ENCODE measurements at places on chromosomes 16 and 17.
A peak's percentile ranks its signal among the peaks of the same experiment; 100 is the strongest.

- DNase-seq = peak; percentile 34
Observed at GRCh38 chr17:44807817-44808155, 22.3 kb downstream of the GJC1 start.

DNA sequence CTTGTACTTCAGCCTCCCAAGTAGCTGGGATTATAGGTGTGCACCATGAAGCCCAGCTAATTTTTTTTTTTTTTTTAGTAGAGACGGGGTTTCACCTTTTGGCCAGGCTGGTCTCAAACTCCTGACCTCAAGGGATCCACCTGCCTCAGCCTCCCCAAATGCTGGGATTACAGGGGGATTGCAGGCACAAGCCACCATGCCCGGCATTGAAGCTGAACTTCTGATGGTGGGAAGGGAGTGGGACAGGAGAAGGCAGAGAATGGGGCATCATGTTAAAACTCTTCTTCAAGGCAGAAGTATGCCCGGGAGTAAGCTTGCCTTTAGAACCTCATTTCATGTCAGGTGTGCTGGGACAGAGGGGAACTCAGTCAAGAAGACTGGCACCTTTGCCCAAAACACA, 48.6 kb upstream of the ZFHX3 start:
- DNase-seq = no peak

DNA sequence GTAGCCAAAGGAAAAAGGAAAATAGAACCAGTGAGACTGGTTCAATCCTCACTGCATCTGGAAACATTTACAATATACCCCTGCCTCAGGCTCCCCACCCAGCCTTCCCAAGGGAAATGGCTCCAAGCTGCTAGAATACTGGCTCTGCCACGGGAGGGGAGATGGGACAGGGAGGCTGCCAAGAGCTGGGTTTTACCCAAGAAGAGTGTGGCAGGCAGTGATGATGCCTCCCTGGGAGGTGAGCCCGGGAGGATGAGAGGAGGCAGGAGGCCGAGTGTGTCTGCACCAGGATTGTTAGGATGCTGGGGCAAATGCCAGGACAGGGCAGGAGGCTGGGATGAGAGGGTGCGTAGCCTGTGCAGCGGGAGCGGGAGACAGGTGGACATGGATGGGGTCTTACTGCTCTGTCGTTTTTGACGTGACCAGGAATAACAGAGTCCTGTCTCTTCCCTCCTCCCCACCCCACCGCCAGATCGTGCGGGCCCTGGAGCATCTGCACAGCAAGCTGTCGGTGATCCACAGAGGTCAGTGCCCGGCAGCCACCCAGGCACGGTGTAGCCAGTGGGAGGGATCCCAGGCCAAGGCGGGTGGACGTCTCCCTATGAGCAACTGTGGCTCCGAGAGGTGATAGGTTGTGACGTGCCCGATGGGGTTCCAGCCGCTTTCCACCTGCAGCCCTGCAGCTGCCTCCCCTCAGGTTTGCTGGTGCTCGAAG, 18.4 kb downstream of the MAP2K3 start:
- no peak for DNase-seq

DNA sequence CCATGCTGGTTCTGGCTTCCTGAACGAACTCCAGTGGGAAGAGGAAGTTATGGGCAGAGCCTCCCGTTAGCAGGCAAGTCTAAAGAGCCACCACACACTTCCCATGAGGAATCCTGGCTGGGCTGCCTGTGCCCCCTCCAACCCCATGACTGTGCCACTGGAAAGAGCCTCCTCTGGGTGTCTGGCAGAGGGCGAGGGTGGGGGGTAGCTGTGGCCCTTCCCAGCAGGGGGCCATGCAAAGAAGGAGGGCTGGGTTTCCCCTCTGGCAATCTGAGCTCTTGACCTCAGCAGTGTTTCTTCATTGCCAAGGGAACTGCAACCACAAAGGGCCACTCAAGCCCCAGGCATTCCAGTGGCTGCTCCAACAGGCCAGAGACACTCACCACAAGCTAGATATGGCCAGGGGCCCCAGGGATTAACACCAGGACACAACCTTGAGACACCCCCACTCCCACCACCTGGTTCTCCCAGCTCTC, 1.7 kb upstream of the RRAD start:
- peak; percentile 92 for DNase-seq

GRCh38 chr16:89378947-89379771, 111.2 kb downstream of the ANKRD11 start:
- no peak for DNase-seq

DNA sequence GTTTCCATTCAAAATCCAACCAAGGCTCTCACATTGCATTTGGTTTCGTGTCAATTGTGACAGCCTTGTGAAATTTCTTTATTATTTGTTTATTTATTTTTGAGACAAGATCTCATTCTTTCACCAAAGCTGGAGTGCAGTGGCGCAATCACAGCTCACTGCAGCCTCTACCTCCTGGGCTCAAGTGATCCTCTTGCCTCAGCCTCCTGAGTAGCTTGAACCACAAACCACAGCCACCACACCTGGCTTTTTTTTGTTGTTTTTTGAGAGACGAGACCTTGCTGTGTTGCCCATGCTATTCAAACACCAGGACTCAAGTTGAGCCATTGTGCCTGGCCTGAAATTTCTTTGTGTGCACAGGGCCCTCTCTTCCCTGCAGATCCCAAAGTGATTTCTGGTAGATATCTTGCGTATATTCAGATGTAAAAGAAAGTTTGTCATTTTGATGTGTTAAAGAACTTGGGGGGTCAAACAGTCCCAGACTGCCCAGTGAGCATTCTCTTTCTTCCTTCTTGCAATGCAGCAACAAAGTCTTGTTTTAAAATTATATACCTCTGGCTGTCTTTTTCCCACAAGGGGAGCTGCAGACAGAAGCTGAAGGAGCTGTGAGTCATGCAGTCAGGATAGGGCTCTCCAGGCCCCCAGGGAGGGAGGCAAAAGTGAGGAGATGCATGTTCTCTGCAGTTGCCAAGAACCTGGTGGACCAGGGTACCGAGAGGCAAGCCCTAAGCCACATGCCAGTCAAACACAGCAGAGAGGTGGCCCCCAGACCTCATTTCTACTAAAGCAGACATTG, 15.5 kb upstream of the USP22 start:
- DNase-seq = peak; percentile 83

GRCh38 chr16:49442805-49443204, 69.2 kb downstream of the C16orf78 start:
- DNase-seq = no peak

DNA sequence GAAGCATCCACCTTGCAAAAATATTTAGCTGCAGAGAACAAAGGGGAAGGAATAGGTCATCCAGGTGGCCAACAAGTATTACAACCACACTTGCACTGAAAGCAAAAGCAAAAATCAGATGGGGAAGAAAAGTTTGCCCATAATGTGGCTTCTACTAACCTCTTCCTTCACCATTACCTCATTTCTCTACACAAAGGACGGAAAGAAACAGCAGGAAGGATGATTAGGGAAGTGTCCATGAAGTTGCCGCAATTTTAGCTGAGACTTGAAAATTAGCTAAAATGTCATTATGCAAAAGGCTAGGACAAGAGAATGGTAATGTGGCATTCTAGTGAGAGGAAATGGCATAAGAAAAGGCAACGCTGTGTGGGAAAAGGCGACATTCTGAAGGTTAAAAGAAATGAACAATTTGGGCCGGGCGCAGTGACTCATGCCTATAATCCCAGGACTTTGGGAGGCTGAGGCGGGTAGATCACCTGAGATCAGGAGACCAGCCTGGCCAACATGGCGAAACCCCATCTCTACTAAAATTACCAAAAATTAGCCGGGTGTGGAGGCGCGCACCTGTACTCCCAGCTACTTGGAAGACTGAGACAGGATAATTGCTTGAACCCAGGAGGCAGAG, 13.7 kb downstream of the KANSL1 start:
- no peak for DNase-seq
